Stimulated activated CD4-positive, alpha-beta T cell treated with anti-CD3 and anti-CD28 coated beads, Interleukin-1b, Interleukin-23, amount 100 ng/mL, for 1 hour (primary cell): ENCODE measurements at places on chromosomes 16 and 17.

- peak; percentile 21 for DNase-seq
Observed at GRCh38 chr16:74999609-75000480, 1.0 kb downstream of the ZNRF1 start.

- no peak for DNase-seq
Observed at GRCh38 chr17:42276609-42277341, 584 bp upstream of the STAT5B start.

DNA sequence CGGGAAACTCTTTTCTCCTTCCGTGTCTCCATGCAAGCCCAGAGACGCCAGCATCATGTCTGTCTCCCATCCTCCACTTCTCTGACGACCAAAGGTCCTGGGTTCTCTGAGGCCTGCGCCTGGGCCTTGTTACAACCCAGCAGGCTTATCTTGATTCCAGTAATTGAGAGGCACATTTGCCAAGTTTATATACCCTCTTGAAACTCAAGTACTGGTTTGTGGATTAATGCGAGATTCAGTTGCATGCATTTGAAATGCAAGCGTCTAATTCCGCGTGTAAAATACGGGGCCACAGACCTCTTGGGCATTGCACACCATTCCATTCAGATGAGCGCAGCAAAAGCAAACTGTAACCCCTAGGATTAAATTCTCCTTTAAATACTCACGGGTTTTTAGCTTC, 28.7 kb upstream of the CRISPLD2 start:
- no peak for DNase-seq

DNA sequence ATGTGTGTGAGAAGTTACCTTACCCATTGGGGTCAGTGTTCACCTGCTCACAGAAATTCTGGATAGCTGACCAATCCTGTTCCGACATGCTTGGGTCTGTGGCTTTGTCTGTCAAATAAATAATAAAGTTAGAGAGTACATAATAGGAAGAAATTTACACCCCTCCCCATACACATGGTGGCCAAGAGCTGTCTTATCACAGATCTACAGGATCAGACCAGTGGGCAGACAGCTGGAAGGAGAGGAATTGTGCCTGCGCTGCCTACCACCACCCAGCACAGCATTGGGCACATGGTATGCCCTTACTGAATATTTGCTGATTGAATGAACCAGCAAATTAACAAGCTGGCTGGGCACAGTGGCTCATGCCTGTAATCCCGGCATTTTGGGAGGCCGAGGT, 14.6 kb downstream of the GGA2 start:
- DNase-seq, result no peak

DNA sequence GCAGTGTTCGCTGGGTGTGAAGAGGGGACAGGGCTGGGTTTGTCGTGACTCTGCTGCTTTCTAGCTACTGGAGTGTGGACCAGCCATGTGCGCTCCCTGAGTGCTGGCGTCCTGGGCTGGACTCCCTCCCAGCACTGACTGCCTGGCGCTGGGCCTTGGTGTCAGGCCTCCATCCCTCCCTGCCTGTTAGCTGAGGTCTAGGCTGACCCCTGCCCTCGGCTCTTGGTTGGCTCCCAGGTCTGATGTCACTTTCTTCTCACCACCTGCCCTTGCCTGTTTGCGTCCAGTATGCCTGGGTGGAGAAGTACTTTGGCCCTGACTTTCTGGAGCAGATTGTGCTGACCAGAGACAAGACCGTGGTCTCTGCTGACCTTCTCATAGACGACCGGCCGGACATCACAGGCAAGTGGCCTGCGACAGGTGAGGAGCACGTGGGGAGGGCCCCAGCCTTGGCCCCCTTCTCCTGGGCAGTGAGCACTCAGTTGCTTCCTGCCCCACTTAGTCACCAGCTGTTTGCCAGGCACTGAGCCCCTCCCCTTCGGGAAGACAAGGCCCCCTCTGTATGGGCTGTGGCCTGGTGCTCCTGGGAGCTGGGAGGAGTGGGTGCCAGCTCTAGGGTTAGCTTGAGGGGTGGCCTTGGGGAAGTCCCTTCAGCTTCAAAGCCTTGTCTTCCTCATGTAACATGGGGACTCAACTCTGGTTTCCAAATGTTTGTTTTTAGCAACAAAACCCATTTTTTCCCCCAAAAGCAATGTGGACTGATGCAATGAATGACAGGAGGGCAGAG, 41.5 kb downstream of the NT5M start:
- DNase-seq, result no peak

DNA sequence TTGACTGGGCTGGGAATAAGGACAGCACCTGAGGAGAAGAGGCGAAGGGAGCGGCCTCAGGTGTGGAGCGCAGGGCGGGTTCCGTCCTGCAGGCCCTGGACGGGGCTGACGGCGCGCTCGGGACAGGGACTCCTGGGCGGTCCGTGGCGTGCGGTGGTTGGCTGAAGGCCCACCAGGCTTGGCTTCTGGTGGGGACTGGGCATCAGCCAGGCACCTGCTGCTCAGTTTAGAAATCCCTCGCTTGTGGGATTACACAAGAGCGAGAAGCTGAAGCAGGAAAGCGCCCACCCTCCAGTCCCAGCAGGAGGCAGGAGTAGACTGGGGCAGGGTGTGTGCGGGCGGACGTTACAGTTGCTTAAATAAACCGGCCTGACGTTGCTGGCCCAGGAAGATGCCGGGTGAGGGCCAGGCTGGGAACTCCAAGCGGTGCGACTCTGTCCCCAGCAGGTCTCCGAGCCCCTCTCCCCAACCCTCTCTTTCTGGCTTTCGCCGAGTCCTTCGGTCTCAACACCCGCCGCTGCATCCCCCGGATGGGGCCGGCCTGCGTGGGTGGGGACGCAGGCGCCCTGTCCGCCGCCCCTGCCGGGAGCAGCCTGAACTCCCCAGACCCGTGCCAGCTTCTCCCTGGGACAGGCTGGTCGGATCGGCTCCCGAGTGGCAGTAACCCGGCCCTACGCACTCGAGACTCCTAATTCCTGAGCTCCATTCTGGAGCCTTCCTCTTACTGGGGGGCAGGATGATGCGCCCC, 639 bp downstream of the MIF4GD start:
- no peak for DNase-seq

GRCh38 chr17:21001111-21001812, 41.5 kb downstream of the USP22 start:
- no peak for DNase-seq

- DNase-seq, result peak; percentile 82
Observed at GRCh38 chr16:67841816-67842508, at the start of gene THAP11. Gene THAP11, plus strand, starts transcription at chr16:67842320. Its CDS starts 235 bp downstream, at chr16:67842555.

GRCh38 chr17:66943484-66943883, 21.0 kb upstream of the CACNG4 start:
- DNase-seq, result no peak

DNA sequence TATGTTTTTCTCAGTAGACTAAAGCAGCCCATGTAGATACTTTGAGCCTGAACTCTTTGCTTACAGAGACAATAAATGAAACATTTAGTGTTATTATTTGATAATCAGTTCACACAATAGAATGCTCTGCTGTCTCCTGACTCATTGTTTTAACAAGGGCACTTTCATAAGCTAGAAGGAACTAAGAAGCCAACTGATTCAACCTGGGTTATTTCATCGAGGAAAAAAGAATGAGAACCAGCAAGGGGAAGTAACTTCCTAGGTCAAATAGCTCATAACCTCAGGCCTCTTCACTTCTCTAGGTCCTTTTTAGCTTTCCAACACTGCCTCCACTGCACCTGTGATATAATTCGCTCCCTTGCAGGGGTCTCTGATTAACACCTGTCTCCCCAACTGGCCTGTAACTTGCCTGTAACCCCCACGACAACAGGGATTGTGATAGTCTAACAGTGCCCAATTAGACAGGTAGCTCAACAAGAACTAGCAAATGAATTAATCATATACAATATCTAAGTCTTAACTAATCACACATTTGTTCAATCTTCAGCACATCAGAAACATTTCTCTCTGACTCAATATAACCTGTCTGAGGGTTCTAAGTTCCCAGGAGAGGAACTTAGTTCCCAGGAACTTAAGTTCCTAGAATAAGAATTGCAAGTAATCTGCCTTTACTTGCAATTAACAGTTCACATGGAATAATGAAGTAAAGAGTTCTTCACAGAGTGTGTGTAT, 34.8 kb downstream of the RFFL start:
- DNase-seq, result no peak

DNA sequence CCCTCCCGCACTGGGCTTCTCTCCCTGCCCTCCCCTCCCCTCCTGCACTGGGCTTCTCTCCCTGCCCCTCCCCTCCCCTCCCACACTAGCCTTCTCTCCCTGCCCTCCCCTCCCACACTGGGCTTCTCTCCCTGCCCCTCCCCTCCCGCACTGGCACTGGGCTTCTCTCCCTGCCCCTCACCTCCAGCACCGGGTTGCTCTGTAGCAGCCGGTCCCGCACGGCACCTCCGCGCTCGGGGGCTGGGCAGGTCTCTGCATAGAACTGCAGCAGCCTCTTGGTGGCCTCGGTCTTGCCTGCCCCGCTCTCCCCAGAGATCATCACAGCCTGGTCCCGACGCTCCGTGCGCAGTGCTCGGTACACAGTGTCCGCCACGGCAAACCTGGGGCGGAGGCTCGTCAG, 9.8 kb downstream of the MYO1C start:
- DNase-seq, result no peak

DNA sequence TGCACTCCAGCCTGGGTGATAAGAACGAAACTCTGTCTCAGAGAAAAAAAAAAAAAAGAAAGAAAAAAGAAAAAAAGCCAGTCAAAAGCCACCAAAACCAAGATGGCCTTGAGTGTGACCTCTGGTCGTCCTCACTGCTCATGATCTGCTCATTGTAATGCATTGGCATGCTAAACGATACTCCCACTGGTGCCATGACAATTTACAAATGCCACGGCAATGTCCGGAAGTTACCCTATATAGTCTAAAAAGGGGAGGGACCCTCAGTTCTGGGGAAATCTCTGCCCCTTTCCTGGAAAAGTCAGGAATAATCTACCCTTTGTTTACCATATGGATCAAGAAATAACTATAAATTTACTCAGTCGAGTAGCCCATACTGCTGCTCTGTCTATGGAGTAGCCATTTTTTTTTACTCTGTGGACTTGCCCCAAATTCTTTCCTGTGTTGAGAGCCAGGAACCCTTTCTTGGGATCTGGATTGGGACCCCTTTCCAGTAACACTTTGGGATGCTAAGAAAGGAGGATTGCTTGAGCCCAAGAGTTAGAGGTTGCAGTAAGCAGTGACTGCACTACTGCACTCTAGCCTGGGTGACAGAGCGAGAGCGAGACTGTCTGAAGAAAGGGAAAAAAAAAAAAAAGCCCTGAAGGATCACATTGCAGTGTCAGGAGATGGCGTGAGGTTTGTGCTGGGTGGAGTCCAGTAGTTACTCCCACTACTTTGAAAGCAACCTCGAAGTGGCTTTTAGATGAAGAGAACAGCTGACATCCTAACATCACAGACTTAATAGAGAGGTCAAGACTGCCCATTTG, 3.7 kb upstream of the TMEM231 start:
- no peak for DNase-seq

DNA sequence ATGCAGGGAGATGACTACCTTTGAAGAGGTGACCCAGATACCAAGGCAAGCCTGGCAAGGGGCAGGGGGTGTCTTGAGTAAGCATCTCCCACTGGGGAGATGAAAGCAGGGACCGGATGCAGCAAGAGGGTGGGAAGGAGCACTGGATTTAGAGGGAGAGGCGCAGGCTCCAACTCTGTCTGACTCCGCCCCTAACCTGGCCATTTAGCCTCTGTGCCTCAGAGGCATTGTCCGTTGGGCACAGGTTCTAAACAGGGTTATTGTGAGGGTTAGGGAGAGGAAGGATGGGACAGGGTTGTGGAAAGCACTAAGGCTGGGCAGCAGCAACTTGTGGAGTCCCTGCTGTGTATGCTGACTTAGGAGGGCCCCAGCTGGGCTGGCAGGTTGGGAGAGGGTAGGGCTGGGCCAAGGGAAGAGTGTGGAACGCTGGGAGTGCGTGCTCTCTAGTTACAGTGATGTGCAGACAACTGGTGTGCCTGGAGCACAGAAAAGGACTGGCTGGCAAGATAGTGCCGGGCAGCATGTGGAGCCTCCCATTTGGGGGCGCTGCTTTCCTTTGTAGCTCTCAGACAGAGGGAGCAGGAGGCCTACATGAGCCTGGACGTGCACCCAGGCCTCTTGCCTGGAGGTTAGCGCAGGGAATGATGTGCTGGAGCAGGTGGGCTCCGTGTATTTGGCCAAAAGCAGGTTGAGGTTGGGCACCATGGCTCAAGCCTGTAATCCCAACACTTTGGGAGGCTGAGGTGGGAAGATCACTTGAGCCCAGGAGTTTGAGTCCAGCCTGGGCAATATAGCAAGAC, 26.2 kb downstream of the TBX2 start:
- no peak for DNase-seq
